MV-4-11 (cell line): ENCODE measurements at places on chromosomes 12 and 14.
A peak's percentile ranks its signal among the peaks of the same experiment; 100 is the strongest.

GRCh38 chr12:92466391-92467305, 236.1 kb upstream of the PLEKHG7 start:
- peak; percentile 90 for DNase-seq

DNA sequence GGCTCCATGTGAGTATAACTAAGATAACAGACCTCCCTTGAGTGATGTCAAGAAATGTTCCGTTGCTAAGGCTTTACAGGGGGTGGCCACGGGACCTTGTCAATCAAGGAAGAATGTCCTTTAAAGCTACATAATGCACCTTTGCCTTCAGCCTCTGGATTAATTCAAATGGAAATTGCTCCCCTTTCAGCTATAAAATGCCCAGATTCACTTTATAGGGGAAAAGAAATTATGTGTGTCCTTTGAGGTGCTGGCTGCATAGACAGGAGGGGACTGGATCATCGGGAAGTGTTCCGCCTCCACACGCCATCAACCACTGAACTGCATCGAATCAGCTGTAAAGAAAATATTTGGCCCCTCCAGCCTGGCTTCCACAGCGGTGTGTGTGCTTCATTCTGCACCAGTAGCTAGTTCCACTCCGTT, 415.4 kb downstream of the DPF3 start:
- DNase-seq, result no peak

DNA sequence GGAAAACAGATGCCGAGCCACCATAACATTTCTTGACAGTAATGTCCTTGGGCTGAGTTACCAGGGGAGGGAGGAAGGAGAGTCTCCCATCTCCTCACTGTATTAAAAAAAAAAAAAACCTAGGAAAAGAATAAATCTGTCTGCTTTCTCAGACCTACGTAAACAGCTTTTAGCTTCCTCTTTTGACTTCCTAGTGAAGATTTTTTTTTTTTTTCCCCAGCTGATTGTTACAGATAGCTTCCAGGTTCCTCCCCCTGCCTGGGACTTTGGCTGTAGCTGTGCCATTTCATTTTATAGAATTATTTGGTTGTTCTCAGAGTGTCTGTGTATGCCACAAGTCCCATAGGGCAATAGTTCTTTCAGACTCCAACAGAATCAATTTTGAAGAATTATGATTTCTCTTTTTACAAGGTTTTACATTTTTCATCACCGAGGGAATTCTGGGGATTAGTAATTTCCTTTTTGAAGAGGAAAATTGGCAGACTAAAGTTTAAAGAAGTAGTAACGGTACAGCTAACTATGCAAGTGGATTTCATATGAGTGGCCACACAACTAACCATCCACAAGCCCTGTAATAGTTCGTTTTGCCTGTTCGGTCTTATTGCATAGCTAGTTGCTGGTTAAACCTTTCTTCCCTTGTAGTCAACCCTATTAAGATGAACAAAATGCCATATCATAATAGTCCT, 23.1 kb upstream of the GNS start:
- peak; percentile 71 for DNase-seq

- DNase-seq, result no peak
Measured at GRCh38 chr12:82448911-82449578, 90.7 kb downstream of the METTL25 start.

DNA sequence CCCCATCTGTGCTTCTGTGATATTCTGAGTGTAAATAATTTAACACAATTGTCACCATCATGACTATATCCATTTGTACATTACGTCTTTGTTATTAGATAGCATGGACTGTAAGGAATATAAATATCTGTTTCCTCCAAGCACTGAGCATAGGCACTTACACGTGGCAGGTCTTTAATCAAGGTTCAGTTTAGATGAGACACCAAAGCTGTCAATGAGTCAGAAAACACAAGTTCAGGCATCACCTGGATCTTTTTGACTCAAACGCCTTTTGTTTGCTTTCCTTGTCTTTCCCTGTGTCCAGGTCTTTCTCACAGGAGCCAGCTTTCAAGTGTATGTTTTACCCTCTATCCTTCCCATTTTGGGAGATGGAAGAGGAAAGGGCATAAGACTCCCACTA, 163.2 kb upstream of the CCDC198 start:
- no peak for DNase-seq

DNA sequence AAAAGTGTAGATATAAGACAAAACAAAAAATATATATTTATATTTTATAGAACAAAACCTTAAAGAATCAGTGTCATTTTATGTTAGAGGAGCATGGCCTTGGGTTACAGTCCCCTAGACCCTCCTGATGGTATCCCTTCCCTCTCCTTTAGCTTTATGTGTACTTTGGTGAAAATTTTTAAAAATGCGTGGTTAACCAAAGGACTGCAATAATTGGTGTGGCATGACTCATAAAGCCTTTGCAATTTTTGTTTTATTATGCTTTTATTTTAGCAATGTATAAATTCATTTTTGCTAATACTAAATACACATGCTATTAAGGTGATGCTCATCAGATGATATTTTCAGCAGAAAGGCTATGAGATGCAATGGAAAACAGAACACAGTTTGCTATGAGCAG, 264.4 kb downstream of the SYT1 start:
- peak; percentile 12 for DNase-seq

DNA sequence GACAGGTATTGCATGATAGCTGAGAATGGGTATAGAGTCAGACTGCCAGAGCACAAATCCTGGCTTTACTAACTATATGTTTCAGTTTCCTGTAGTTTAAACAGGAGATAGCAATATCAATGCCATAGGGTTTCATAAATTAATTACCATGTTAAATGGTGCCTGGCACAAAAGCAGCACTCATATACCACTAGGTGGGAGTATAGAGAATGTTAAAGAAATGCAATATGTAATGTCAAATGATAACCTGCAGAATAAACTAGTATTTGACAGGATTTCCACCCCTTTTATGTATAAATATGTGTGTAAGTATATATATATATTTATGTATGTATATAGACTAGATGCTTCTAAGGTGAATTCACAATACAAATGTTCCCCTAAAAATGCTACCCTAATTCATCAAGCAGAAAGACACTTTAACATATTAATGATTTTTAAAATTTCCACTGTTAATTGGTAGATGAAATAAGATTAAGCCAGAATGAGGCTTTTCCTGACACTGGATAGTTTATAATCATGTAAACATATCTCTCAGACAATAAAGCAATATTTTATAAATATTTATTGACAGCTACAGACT, 8.6 kb downstream of the WDR89 start:
- DNase-seq, result peak; percentile 28

DNA sequence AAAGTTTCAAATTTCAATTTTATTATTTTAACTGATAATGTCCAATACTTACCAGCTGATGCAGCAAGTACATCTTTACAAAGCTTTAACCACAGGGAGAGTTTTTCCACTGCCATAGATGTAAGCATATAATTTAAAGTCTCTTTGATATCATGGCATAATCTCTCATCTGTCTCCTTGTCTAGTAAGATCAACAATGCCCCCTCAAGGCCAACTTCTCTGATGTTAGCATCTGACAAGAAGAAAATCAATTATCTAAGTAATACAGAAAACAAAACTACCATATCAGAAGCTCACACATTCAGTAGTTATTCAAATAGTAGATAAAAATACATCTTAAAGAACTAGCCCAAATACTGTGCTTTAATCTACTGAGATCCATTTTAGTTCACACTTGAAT, 94.2 kb downstream of the HEATR5A start:
- no peak for DNase-seq

GRCh38 chr12:102394200-102394599, 86.2 kb downstream of the IGF1 start:
- no peak for DNase-seq

DNA sequence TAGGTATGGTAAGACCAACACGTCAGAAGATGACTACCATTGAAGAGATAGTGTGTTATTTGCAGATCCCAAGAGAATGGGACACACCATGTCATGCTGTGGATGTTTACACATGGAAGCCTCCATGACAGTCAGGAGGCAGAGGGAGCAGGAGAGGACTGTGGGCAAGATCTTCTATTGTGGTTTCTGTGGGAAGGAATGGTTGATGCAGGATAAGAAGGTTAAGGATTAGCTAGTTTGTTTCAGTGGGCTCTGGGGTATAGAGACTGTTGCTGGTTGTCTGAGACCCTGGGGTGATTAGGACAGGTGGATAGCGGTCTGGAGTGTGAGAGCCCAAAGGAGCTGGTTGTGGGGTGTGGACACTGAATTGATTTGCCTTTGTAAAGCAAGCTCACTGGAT, 23.3 kb downstream of the TAS2R7 start:
- no peak for DNase-seq

GRCh38 chr12:77113971-77114370, 48.6 kb upstream of the E2F7 start:
- no peak for DNase-seq

- DNase-seq, result no peak
Measured at GRCh38 chr14:95531473-95531872, 3.4 kb upstream of the GLRX5 start.

- no peak for DNase-seq
Measured at GRCh38 chr12:65632131-65632855, 192.0 kb upstream of the HMGA2 start.

DNA sequence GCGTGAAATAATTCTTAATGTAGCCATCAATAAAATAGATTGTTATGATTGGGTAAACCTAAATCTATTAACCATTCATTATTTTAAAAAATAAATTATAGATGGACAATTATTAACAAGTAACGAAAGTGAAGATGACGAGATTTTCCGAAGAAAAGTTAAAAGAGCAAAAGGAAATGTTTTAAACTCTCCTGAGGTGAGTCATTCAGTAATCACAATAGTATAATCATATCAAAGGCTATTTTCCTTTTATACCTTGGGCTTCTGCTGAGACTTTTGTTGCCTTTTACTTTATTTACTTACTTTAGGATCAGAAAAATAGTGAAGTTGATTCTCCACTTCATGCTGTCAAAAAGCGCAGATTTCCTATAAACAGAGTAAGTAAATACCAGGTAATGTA, 45.6 kb downstream of the FANCM start:
- DNase-seq, result no peak

GRCh38 chr12:92619730-92620684, 82.8 kb upstream of the PLEKHG7 start:
- peak; percentile 27 for DNase-seq

GRCh38 chr12:2583091-2583497, 211.7 kb upstream of the FKBP4 start:
- peak; percentile 4 for DNase-seq

- no peak for DNase-seq
Measured at GRCh38 chr12:19740472-19741131, 301.3 kb downstream of the AEBP2 start.

DNA sequence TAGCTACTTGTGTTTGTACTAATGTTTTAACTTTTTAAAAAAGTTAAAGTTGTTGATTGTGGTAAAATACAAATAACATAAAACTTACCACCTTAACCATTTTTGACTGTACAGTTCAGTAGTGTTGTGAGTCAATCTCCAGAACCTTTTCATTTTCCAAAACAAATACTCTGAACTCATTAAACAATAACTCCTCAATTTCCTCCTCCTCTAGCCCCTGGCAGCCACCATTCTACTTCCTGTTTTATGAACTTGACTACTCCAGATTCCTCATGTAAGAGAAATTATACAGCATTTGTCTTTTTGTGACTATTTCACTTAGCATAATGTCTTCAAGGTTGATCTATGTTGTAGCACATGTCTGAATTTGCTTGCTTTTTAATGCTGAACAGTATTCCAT, 299.1 kb upstream of the AMIGO2 start:
- peak; percentile 8 for DNase-seq

DNA sequence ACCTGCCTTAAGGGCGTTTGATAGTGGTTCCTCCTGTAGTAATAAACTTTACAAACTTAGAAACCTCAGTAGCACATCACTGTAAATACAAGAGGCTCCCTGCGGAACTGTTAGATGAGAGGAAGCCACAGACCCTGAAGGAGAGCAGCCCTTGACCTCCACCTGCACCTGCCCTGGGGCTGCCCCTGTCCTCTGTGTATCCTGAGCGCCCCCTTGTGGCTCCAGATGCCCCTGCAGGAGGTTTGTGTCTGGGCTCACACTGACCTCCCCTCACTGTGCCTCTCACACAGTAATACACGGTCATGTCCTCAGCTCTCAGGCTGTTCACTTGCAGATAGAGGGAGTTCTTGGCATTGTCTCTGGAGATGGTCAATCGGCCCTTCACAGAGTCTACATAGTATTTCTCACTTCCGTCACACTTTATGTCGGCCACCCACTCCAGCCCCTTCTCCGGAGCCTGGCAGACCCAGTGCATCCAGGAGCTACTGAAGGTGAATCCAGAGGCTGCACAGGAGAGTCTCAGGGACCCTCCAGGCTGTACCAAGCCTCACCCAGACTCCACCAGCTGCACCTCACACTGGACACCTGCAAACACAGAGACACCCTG, 1059.8 kb downstream of the TMEM121 start:
- DNase-seq, result no peak

DNA sequence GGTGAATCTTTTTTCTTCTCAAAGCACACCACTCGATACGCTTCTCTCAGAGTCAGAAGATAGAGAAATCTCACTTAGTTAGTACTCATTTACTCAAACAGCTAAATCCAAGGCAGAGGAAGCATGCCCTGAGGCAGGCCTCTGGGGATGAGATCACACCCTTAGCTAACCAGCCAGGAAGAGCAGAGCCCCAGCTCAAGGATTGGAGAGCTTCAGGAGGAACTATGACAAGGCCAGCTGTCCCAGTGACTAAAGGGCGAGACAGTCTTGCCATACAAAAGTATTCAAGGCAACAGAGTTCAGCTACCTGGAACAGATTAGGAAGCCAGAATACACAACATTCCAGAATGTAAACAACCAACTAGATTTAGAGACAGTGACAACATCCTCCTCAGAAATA, 197.7 kb upstream of the CCDC196 start:
- DNase-seq, result peak; percentile 40

DNA sequence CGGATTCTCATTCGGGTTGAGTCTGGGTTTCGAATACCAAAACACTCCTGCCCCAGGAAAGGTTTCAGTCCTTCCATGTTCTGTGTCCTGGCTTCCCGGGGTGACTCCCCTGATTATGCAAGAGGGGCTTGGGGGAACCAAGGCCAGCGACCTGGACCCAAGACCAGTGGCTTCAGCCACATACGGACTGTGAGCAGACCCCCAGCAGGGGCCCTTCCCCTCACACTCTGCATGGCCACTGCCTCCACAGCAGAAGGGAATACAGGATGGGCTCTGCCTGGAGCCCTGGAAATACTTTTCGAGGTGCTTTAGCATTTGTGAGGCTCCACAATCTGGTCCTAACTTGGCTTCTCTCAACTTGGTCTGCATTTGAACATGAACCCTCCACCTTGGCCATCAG, 19.1 kb downstream of the HDAC7 start:
- DNase-seq, result no peak

GRCh38 chr12:104782296-104782695, 175.8 kb downstream of the SLC41A2 start:
- DNase-seq, result no peak

GRCh38 chr14:93113678-93114067, 2.1 kb downstream of the ITPK1 start:
- no peak for DNase-seq

DNA sequence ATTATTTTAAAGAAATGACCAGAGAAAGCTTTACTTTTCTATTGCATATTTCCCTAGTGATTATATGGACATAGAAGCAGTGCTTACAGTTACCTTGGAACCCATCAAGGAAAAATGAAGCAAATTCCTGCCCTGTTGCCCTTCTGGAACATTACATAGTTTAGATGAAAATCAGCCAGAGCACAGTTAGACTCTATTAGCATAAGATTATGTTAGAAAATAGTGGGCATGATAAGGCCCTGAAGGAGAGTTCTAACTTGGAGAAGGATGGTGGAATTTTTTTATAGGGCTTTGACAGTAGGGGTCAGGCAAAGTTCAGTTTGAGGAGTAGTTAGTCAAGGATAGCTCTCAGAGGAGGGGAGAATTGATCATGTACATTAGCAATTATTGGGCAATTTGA, 74.3 kb downstream of the FUT8 start:
- no peak for DNase-seq
